ENCODE measurements at places on chromosomes 7 and 10.

GRCh38 chr7:148084138-148084537, 506.4 kb upstream of the C7orf33 start:
- DNase-seq, result no peak

- no peak for DNase-seq
Observed at GRCh38 chr7:80488851-80489370, 23.0 kb downstream of the GNAT3 start.

DNA sequence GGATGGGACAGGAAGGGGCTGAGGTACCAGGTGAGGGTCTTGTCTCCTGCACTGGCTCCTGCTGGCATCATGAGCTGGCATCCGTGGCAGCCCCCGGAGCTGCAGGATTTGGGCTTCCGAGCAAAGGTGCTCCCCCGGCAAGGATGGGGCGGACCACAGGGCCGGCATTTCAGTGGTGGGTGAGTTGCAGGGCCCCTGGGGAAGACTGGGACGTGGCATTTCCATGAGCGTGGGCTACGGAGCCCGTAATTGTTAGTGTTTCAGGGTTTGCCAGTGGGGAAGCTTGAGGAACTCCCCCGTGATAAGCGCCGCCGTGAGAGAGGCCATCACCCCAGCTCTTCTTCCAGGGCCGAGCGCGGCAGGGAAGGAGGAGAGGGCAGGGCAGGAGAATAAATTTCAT, 235.6 kb downstream of the MGMT start:
- DNase-seq, result no peak

DNA sequence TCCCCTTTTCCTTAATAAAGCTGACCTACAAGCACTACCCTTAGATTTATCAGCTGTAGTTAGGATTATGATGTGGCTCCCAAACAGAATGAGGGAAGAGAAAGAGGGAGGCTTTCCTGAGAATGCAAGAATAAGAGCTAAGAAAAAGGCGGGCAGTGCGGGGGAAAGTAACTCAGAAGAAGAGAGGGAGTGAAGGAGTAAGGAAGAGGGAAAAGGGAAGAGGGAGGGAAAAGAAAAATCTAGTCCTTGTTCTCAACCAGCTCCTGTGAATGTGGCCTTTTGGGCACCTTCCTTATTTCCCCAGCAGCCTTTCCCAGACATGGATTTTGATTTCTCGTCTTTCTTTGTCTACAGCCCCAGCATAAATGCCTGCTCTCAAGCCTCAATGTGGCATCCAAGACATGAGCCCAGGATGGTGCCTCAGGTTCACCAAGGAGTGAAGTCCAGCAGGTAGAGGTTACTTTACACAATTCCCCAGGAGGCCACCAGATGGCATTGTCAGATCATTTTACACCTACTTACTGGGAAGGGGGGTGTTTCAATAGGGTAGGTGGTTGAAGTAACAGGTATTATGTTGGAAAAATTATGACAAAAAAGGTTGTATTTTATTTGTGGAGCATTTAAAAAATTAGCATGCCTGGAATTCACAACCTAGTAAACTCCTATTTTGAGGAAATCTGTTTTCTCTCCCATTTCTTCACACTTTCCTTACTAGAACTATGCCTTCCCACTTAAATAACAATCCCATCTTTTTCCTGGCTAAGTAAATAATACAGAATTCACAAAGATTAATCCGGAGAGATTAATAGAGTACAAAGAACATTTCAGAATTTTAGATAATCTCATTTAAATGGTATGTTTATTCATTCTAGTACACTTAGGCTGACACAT, 106.5 kb downstream of the HTR7 start:
- peak; percentile 0 for DNase-seq

DNA sequence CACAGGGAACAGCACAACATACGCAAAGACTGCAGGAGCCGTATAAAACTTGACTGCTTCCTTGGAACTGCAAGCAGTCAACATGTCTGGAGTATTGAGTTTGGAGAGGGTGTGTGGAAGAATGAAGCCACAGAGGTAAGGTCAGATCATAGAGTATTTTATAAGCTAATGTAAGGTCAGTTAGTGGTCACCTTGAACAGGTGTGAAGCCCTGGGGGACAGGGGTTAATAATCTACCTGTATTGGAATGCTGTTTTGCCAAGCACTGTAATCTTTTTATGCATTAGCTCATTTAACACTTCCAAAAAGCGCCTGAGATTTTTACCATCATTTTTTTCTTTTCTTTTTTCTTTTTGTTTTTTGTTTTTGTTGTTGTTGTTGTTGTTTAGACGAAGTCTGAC, 23.1 kb downstream of the PLAU start:
- DNase-seq, result no peak

DNA sequence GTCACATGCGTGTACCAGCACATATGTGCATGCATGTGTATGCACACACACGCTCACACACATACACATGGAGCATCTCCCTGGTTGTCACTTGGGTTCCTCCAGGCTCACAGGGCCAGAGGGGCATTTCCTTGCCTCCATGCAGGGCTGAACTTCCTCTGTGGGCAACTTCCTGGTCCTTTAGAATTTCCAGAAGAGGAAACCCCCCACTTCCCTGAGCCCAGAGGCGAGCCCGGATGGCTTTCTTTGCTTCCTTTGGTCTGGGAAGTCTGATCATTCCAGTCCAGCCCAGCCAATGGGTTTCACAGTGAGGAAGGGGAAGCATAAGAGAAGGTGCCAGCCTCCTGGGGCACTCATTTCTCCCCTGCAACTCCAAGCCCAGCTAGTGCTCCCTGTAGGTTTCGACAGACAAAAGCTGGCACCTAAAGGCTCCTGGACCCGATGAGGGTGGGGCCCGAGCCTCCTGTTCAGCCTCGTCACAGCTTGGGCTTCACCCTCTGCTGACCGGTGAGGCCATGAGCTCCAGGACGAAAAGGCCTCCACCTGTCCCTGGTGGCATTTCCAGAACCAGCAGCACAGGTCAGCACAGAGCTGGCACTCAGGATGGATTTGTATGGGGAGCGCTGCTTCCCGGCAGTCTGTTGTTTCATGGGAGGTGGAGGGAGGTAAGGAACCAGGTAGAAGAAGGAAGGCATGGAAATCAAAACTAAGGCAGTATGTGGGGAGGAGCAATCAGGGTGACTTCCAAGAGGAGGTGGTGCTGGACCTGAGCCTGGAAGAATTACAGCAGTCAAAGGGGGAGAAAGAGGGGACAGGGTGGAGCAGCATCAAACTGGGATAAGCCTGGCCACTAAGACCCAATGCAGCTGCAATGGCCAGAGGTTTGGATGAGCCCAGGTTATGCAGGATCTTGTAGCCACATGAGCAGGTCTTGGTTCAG, 23.7 kb downstream of the BTBD16 start:
- no peak for DNase-seq

GRCh38 chr10:6416892-6417512, 163.1 kb downstream of the PRKCQ start:
- no peak for DNase-seq

- DNase-seq, result no peak
Observed at GRCh38 chr7:143846692-143847091, 55.3 kb downstream of the TCAF1 start.

DNA sequence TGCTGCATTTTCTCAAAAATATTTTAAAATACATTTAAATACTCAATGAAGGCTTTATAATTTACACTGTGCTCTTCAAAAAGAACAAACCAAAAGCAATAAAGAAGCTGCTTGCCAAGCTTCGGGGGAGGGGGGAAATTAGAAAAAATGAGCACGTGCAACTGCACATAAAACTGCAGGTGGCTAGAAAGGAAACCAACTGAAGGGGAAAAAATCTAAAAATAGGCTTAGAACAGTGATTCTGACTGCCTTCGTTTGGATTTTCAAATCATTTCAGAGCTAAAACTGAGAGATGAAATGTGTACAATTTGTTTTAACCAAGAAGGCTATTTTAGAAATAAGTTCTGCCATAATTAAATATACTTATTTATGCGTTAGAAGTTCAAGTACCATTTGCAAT, 61.4 kb downstream of the ABI1 start:
- no peak for DNase-seq

- no peak for DNase-seq
Observed at GRCh38 chr7:151175793-151176311, 8.4 kb upstream of the GBX1 start.

- no peak for DNase-seq
Observed at GRCh38 chr10:50417486-50417885, 166.2 kb upstream of the ASAH2 start.

GRCh38 chr10:78755063-78755701, 313.6 kb upstream of the ZMIZ1 start:
- DNase-seq, result no peak

DNA sequence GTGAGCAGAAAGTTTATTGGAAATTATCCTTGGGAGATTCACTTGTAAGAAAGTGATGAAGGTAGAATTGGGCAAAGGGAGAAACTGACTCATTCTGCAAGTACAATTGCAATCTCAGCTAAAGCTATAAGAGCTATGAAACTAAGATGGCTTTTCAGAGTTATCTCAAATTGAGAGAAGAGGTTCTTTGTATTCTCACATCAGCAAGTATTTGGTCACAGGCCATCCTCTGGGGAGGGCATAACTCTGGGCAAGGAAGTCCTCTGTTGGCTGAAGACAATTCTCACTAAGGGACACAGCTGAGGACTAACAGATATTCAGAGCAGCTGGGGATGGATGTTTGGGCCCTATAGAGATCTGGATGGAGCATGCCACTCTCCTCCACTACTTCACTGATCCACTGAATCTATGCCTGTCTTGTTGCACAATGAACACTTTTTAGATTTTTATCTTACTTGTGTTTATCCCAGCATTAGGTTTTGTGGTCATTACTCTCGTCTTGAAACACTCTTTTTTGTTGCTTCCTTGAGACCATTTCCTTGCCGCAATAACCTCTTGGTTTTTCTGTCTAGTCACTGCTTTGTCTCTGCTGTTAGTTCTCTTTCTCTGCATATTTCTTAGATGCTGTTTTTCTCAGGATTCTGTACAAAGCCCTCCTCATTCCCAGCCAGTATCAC, 115.1 kb downstream of the GNAI1 start:
- no peak for DNase-seq

GRCh38 chr10:298033-298432, 162.8 kb downstream of the ZMYND11 start:
- DNase-seq, result no peak

DNA sequence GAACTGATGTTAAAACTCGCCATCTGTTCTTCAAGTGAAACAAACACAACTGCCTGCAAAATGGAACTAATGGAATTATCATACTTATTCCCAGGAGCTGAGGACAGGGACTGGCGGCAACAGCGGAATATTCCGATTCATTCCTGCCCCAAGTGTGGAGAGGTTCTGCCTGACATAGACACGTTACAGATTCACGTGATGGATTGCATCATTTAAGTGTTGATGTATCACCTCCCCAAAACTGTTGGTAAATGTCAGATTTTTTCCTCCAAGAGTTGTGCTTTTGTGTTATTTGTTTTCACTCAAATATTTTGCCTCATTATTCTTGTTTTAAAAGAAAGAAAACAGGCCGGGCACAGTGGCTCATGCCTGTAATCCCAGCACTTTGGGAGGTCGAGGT, 24.7 kb upstream of the MCM10 start:
- DNase-seq, result no peak

DNA sequence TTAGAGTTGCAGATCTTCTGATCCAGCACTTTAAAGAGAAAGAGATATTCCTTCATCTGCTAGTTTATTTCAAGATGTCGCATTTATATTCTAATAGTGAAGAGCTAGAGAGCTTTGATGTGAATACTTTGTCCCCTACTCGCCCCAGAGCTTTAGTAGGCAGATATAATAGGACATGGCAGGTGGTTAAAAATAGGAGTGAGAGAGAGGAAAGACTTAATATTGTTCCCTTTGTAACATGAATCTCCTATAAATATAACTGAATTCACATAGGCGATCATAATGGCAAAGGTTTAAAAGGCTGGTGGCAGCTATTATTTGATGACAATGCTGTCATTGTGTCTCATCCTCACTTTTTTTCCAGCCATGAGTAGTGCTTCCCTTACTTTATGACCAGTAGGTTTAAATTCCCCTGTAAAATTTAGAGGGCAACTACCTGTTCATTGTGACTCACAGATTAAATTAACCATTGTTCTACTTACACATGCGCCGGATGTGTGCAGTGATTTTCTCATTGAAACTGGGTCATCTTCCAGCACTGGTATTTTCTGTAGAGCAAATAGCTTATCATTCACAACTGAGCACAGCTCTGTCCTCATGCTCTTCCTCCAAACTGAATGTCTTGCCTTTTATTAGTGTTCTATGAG, 906.7 kb upstream of the CELF2 start:
- no peak for DNase-seq

- no peak for DNase-seq
Observed at GRCh38 chr7:51430480-51431086, 114.0 kb upstream of the COBL start.

- no peak for DNase-seq
Observed at GRCh38 chr7:87627634-87627994, 584 bp upstream of the RUNDC3B start.

DNA sequence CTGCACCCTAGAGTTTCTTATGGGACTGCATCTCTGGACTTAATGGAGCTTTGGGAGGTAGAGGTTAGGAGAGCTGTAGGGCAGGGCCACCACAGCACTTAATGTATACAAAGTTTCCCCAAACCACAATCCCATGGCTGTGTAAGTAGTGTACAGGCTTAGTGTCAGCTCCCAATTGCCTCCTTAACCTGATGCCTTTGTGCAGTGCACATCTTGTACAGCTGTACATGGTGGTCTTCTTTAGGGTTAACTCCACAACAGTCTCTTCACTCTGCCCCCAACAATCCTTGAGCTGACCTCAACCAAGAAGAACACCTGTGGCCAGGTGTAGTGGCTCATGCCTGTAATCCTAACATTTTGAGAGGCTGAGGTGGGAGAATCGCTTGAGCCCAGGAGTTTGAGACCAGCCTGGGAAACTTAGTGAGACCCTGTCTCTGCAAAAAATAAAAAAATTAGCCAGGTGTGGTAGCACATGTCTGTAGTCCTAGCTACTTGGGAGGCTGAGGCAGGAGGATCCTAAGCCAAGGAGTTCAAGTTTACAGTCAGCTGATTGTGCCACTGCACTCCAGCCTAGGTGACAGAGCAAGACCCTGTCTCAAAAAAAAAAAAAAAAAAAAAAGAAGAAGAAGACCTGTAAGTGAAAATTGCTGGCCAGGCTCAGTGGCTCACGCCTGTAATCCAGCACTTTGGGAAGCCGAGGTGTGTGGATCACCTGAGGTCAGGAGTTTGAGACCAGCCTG, 6.8 kb downstream of the PLAU start:
- DNase-seq, result no peak

Measured in activated naive CD4-positive, alpha-beta T cell (primary cell).